ENCODE measurements at places on chromosomes 4 and X.

- no peak for DNase-seq
These were observed 180.7 kb upstream of the PGRMC2 start for GRCh38 chr4:128468123-128468989.

DNA sequence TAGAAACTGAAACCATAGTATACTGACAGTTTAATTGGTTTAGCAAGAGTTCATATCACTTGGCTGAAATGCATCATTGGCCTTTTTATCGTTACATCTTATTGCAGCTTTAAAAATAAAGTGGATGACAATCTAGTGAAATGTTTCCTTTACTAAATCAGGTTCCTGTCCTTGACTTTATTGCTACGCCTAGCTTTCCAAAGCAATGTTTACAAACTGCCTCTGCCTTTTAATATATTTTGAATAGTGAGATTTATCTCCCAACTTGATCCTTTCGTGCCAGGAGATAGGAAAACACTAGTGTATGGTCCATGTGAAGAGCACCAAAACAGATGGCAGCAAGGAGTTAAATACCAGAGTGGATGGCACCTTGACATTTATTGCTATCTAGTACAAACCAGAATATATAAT is 67.0 kb downstream of the GPC3 start:
- no peak for DNase-seq

DNA sequence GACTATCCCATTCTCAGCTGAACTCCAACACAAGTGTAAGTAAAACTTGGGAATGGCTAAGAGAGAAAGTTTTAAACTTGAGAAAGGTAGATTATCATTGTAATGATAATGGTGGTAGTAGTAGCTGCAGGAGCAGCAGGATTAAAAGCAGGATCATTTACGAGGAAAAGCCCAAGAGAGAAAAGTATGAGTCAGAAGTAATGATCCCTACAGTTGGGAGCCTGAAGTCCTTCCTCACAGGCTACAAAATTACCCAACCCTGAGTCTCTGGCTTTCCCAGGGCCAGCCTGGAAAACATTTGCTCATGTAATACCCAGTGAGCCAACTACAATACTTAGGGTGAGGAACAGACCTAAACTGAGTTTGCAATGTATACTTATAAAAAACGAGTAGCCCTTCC is 4.4 kb upstream of the PRDM8 start:
- no peak for DNase-seq

- DNase-seq, result no peak
These were observed 112.4 kb upstream of the CXCL13 start for GRCh38 chr4:77493120-77493752.

GRCh38 chrX:7109049-7109531 is 38.4 kb upstream of the STS start:
- DNase-seq, result no peak

DNA sequence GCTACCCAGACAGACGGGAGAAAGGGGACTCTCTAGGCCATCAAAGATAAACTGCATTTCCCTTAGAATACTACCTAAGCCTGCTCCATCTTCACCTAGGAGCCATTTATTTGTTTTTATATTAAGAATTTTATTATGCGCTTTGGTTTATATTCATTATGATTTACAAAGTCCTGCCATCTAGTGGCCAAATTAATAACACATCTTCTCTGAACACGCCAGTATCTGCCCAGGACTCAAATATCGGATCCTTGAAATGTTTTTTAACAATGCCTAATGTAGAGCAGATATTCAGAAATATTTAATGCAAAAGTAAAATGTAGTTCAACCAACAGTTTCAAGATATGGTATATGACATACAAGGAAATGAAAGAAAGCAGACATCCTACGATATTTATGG is 20.8 kb upstream of the PRPS2 start:
- DNase-seq, result no peak

- DNase-seq, result no peak
These were observed 374.9 kb upstream of the TECRL start for GRCh38 chr4:64784125-64784524.

DNA sequence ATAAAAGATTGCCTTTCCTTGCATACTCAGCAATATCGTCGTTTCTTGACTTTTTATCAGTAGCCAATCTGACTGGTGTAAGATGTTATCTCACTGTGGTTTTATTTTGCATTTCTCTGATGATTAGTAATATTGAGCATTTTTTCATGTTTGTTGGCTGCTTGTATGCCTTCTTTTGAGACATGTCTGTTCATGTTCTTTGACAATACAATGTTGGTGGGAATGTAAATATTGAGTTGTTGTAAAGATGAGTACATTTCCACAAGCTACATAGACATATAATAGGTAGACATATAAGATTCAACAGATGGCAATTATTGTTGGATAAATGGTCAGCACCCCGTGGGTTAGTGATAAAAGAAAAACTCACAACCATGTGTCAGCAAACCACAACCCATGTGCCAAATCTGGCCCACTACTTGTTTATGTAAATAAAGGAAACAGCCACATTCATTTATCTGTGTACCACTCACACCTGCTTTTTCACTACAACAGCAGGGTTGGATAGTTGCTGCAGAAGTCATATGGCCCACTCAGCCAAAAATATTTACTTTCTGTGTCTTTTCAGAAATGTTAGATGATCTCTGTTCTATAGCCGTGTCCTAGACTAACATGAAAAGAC is 153.1 kb upstream of the VCX start:
- DNase-seq, result no peak

GRCh38 chr4:156290811-156291210 is 337.1 kb upstream of the CTSO start:
- DNase-seq, result no peak

DNA sequence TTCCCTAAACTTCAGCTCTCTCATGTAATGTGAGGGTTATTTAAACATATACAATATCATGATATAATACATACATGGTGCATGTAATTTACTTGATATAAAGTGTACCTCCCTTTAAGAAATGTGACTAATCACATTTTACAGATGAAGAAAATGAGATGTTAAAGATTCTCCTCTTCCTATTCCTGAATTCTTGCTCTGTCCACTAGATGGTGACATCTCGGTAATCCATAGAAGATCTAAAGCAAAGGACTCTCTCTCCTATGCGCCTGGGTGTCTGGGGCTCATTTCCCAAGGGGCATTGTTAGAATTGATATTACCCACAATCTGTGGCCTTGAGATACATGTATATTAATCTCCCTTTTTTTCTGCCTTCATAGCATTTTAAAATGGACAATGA is 804.9 kb downstream of the RAB28 start:
- DNase-seq, result no peak

GRCh38 chr4:61996943-61997342 is 796.8 kb downstream of the ADGRL3 start:
- DNase-seq, result no peak

DNA sequence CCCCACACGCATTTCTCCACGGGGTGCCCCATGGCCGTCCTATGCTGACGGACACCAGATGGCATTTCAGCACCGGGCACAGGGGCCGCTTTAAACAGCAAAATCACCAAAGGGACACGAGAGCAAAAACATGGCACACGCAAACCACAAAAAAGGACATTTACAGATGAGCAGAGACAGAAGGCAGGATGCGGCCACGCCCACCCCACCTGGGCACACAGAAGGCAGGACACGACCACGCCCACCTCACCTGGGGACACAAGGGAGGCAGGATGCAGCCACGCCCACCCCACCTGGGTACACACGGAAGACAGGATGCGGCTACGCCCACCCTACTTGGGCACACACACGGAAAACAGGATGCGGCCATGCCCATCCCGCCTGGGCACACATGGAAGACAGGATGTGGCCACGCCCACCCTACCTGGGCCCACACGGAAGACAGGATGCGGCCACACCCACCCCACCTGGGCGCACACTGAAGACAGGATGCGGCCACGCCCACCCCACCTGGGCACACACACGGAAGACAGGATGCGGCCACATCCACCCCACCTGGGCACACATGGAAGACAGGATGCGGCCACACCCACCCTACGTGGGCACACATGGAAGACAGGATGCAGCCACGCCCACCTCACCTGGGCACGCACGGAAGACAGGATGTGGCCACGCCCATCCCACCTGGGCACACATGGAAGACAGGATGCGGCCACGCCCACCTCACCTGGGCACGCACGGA is 69.1 kb downstream of the FAM53A start:
- no peak for DNase-seq

- no peak for DNase-seq
These were observed 4.5 kb upstream of the CXCL9 start for GRCh38 chr4:76011700-76012387.

GRCh38 chrX:109685656-109686078 is 47.4 kb downstream of the ACSL4 start:
- no peak for DNase-seq

DNA sequence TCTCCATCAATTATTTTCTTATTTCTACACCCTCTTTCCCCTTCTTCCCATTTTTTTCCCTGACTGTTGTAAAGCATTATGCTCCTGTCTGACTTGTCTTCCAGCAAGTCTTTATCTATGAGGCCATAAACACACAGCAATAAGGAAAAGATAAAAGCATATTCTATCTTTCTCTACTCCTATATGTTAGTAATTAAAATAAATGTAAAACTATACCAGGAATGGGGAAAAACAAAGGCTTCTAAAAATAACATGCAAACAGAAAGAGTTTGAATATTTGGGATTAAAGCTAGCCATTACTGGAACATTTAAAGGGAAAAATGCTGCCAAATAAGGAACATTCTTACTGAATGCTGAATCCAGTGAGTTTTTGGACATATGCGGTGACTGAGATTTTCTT is 471.7 kb upstream of the HS3ST1 start:
- DNase-seq, result no peak

GRCh38 chrX:17869580-17869979 is 8.5 kb upstream of the RAI2 start:
- DNase-seq, result no peak

Measured in caudate nucleus (tissue), 63 donors.